ENCODE measurements at places on chromosomes 16 and 17.
A peak's percentile ranks its signal among the peaks of the same experiment; 100 is the strongest.

DNA sequence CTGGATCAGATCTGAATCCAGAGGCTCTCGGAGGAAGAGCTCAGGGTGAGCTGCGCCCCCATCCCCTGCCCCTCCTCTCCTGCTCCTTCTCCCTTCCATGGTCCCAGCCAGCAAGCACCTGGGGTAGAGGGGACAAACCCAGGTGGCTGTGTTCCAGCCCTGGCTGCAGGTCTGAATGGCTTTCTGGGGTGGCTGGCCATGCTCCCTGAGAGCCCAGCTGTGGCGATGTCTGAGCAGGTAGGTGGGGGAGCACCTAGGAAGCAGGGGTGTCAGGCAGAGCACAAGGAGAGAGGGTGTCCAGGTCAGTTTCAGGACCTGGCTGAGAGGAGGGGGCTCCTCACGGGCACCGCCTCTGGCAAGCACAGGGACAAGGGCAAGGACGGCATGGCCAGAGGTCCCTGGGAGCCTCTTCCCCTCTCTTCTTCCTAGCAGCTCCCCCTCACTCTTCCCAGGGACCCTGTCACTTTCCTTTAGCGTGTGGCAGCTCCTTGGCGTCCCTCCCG lies 310.0 kb downstream of the SEC14L1 start:
- DNase-seq = no peak

DNA sequence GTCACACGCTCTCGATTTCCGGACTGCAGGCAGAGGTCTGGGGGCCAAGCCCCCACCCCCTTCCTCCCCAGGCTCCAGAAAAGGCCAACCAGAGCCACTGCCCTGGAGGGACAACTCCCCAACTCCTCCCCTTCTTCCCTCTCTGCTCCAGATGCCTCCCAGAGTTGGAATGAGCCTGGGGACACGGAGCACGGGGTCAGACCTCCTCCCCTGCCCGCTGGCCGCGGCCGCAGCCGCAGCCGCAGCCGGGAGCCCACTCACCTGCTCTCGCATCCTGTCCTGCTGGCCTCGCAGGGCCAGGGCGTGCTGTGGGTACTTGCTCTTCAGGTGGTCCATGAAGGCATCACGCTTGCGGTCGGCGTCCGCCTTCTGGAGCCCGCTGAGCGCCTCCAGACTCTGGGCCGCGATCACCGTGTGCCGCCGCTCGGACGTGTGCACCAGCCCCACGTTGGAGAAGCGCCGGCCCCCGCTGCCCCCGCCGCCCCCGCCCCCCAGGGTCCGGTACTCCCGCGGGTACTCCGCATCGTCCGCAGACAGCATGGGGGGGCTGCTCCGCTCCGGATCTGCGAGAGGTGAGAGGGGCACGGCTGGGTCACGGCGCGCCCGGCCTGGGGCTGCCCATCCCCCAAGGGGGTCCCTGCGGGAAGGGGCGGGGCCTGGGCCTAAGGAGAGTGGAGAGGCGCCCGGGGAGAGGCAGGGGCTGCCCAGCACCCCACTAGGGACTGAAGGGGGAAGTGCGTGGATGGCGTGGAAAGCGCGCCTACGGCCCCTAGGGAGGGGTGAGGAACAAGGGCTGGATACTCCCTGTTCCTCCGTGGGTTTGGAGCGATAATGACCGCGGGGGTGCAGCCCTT lies 27.3 kb downstream of the SRCIN1 start:
- no peak for DNase-seq

- no peak for DNase-seq
These were observed 1.0 kb downstream of the TSPOAP1 start for GRCh38 chr17:58327363-58328194.

- DNase-seq = no peak
These were observed 19.6 kb upstream of the PHF12 start for GRCh38 chr17:28970879-28971278.

DNA sequence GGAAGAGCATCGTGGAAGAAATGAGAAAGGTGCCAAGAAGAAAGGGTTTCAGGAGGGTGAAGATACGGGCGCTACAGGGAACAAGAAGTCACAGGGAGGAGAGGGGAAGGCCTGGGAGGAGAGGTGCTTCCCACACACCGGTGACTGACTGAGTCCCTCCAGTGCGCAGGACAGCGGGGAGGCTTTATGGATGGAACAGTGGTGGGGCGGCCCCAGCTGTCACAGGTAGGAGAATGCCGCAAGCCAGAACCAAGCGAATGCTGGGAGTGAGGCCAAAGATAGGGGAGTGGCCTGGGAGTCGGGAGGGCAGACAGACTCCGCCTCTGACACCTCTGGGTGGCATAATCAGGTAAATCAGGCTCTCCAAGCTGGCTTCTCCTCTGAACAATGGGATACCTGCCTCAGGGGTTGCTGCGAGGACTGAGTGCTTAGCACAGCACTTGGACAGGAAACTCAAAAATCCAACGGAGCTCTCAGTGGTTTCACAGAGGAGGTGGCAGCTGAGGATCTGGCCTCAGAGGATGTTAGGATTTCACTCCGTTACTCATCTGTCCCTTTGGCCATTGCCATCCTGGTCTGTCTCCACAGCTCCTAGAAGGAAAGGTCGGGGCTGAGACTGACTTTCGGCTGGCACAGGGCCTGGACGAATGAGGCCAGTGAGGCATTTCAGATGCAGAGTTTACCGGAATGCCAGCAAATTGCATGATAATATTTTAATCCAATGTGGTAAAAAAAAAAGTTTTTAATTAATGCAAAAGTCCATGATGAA lies 717 bp upstream of the CNP start:
- DNase-seq = peak; percentile 43

DNA sequence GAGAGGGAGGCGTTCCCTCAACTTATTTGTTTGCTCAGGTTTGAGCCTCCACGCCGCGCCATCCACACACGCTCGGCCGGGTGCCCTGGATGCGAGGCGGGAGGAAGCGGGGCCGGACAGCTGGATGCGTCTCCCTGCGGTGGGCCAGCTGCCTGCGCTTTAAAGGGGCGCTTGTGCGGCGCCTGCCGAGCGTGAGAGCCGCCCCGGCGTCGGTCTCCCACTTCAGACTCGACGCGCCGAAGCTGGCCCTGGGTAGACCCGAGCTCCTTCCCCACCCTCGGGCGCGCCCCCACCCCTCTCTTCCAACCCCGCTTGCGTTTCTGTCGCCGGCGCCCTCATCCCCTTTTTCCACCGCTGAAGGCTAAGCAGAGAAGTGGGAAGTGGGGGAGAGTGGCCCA lies 527 bp upstream of the CHAD start:
- no peak for DNase-seq

- no peak for DNase-seq
These were observed 1.2 kb upstream of the TMEM88 start for GRCh38 chr17:7853691-7854038.

DNA sequence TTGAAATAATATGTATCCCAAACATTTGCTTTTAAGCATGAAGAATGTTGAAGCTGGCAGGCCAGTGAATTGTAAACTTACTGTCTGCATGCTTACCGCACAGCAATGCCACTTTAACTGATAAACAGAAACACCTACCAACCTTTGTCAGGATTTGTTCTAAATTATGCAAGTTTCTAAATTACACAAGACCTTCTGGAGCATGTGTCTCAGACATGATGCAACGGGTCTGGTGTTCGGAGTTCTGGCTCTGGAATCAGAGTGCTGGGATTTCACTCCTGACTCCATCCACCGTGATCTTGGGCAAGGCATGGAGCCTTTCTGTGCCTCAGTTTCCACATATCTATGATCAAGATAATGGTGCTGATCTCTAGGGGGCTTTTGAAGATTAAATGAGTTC lies 111.2 kb downstream of the CCT6B start:
- DNase-seq = peak; percentile 11

- no peak for DNase-seq
These were observed 100.2 kb upstream of the FOXF1 start for GRCh38 chr16:86410081-86410480.

DNA sequence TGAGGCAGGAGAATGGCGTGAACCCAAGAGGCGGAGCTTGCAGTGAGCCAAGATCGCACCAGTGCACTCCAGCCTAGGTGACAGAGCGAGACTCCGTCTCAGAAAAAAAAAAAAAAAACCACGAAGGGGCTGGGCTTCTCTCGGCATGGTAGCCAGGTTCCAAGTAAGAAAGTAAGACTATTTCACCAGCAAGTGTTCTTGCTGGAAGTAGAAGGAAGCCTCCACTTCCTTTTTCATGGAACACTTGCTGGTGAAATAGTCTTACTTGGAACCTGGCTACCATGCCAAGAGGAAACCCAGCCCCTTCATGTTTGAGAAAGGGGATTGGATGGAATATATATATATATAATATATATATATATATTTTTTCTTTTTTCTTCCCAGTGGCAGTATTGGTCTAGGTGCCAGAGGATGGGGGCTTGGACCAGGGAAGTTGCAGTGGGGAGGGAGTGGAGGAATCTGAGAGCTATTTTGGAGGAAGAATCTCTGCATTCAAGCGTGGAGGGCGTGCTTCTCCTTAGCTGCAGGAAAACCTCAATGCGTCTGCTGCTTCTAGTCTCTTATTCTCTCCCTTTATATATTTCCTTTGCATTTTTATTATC lies 7.2 kb upstream of the N4BP1 start:
- no peak for DNase-seq

DNA sequence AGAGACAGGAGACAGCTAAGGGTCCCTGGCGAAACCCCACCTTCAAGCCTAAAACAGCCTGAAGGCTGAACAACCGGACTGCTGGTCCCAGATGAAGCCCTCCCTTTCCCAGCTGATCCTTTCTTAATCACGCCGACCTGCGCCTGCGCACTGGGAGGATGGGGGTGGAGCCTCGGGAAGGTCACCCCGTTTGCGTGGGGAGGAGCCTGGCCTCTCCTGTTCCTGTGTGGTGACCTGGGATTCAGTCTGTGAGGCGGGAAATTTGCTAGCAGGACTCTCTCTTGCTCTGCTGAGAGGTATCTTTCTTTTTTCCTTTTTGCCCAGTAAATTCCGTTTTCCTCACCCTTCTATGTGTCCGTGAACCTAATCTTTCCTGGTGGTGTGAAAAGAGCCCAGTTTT lies 9.6 kb downstream of the FAM20A start:
- DNase-seq = no peak

DNA sequence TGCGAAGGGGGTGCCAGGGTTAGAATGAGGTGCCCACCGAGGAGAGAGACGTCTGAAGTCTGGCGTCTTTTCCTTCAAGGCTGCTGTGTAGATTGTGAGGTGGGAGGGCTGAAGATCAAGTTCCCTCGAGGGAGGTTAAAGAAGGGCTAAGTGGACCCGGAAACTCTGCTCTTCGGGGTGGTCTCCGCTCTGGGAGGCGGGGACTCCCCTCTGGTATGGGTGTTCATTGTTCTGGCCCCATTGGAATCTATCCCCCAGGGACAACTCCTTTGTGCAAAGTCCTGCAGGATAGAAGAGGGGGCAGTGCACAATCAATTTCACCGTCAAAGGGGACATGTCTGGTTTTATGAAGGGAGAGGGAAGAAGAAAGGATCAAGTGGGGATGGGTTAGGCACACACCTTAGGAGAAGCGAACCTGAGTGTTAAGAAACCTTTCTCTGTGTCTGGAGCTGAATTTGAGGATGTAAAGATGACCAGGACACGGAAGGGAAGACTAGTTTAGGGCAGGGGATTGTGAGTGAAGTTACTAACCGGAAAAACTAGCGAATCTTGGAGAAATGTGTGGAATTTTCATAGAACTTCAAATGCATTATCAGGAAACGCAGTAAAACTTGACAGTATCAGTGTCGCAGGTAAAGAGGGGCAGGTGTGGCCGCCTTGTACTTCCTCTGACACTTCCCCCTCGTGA lies 809 bp upstream of the RAB34 start:
- DNase-seq = peak; percentile 18

- peak; percentile 38 for DNase-seq
These were observed 85.7 kb downstream of the CDYL2 start for GRCh38 chr16:80718480-80719220.

GRCh38 chr16:10065019-10065418 lies 117.2 kb downstream of the GRIN2A start:
- DNase-seq = no peak

DNA sequence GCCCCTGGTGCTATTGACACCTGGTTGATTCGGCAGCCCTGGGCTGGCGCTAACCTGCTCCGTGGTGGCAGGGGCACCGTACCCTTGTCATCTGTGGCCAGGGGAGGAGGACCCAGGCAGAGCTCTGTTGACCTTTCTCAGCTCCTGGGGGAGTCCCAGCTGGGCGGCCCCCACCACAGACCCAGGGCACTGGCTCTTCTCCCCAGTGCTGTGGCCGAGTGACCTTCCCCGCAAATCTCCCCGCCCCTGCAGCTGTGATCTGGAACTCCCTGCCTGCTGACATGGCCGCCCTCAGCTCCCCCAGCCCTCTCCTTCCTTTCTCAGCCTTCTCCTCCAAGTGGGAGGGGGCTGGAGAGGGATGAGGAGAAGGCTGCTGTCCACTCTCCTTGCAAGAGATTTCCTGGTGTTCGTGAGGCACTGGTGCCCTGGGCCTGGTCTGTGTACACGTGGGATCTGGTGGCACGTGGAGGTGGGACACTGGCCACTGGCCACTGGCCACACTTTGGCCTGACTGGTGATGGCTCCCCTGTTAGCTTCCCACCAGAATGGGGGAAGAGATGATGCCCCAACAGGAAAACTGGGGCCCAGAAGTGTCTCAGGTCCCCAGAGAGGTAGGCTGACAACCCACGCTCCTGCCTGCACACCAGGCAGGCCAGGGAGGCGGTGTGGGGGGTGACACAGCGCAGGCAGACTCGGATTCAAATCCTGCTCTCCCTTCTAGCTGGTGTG lies 8.2 kb downstream of the FMNL1 start:
- no peak for DNase-seq

DNA sequence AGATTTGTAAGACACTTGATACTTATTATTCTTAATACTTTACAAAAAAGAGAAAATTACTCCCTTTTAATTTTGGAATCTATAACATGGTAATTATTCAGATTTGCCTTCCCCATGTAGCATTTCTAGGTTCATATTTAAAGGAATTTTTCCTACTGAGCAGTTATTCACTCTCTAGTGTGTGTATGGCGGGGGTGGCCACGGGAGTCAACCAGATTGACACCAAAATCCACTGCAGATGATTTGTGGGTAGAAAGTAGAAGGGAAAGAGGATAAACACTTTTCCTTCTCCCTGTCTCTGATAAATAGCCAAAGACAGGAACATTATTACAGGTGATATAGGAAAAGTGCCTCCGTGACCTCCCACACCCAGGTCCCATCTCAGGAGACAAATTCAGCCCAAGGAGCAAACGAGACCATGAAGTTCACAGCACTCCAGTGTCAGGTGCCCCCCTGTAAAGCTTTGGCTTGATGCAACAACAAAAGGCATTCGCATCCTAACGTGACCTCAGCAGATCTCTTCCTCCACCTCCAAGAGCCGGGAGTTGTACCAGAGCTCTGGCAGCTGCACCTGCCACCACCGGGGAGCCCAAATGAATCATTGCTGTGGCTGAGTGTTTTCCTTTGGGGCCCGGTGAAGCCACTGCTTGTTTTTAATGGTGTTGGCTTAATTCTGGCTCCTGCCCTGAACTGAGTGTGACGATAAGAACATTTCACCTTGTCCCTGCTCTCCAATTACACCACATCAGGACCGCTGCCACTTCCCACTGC lies 92.7 kb upstream of the NOL11 start:
- DNase-seq = no peak

DNA sequence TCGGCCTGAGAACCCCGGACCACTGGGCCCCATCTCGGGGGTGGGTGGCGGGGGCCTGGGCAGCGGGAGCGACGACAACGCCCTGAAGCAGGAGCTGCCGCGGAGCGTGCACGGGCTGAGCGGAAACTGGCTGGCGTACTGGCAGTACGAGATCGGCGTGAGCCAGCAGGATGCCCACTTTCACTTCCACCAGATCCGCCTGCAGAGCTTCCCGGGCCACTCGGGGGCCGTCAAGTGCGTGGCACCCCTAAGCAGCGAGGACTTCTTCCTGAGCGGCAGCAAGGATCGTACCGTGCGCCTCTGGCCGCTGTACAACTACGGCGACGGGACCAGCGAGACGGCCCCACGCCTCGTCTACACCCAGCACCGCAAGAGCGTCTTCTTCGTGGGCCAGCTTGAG lies 8.9 kb upstream of the SERPINF2 start:
- no peak for DNase-seq

All from AG10803 (cell line).